ENCODE measurements at places on chromosomes 13 and 19.

DNA sequence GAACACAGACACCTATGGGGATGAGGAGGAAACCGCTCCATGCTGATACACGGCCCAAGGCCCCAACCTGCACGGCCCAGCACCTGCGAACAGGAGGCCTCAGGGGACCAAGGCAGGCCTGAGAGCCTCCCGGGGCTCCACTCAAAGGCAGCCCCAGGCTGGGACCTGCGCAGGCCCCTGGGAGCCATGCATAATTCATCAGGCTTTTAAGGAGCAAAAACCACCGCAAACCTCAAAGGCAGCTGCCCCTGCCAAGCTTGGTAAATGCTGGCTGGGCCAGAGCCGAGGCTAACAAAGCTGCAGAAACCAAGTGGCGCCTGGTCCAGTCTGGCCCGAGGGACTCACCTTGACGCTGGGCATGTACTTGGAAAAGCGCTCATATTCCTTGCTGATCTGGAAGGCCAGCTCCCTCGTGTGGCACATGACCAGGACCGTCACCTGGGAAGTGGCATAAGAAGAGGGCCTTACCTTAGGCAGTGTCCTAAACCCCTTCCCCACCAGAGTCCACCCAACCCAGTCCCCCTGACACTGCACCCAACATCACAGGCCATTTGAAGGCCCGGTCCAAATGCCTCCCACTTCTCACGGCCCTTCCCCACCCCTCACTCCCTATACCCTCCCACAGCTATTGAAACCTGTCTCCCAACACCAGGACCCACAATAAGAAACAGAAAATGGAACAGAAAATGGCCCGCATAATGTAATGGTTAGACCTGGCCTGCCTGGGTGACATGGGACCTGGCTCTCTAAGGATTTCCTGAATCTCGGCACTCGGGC is 7.8 kb downstream of the DDX39A start:
- no peak for DNase-seq

DNA sequence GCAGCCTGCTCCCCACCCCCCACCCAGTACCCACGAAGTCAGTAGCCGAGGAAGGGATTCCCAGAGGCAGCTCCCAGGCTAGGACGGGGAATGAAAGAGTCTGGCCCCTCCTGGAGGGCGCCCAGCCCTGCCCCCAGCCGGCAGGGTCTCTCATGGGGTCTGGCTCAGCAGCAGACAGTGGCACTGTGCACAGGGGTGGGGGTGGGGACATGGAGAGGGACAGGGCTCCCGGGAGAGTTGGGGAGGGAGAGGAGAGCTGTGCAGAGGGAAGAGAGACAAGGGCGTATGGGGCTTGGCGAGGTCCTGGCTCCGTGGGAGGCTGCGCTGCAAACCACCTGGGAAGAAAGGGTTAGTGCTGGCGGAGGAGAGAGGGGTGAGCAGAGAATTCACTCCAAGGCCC is 27.7 kb upstream of the ASF1B start:
- DNase-seq, result no peak

DNA sequence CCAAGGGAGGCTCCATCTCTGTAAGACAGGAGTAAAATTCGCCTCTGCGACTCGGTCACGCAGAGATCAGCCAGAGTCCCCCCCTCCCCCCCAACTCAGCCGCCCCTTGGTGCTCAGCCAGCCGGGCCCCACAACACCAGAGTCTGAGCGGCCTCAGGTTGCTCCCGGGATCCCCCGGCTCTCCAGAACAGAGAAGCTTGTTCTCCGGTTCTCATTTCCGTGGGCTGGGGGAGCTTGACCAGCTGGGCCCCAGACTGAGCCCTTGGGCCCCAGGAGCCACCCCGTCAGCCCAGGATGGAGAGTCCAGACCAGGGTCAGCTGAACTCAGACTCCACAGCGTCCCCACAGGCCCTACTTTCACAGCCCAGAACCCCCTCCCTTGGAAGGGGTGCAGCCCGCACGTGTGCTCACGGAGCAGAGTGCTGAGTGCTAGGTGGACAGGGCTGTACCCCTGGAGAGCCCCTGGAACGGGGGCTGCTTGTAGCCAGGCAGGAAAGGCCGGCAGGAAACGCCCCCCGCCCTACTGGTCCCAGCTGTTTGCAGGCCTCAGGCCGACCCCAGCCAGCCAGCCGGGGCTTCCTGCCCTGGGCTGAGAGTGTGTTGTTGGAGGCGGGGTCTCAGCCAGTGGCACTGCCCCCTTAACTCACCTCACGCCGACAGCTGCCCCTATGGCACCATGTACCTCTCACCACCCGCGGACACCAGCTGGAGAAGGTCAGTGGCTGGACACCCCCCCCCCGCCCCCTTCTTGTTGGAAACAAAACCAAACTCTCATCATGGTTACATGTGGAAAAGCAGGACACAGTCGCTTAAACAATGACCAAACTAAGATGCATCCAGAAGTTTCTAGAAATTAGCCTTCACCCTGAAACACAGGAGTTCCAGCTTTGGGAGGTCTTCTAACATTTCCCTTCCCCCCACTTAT is 44.4 kb downstream of the COMP start:
- DNase-seq, result no peak

- DNase-seq, result no peak
These were observed 32.5 kb upstream of the NDFIP2 start for GRCh38 chr13:79448413-79448812.

GRCh38 chr13:75173457-75174356 is 308.3 kb downstream of the TBC1D4 start:
- DNase-seq, result no peak

All from activated T-helper 9 cell treated with anti-CD3 and anti-CD28 coated beads, Interleukin-2, amount 50 U/mL, for 16 hours (primary cell).